Left colon (tissue), 2 donors: ENCODE measurements at places on chromosomes 12 and 14. TPM values are rescaled to one million over a fixed set of nuclear protein-coding genes. Genes with fewer than 3 reads are reported as not detected.

The PIGH gene
- total RNA-seq = 14.3 TPM

The APOF gene
- not detected for total RNA-seq

The PKP2 gene
- 117 TPM for total RNA-seq

The FAM222A gene
- 4.7 TPM for total RNA-seq

The SLC6A12 gene
- 2.3 TPM for total RNA-seq

The SLC5A8 gene
- 0.15 TPM for total RNA-seq

The PARPBP gene
- 7.3 TPM for total RNA-seq

The ANAPC7 gene
- 27.3 TPM for total RNA-seq

The UBR7 gene
- total RNA-seq = 22.9 TPM

The GUCY2C gene
- total RNA-seq = 82.8 TPM

The SLC6A13 gene
- total RNA-seq = not detected

The TNS2 gene
- 35.6 TPM for total RNA-seq

The SRRM4 gene
- not detected for total RNA-seq

The SLC2A14 gene
- total RNA-seq = 0.37 TPM

The MAP3K9 gene
- total RNA-seq = 10.0 TPM

The TSHR gene
- total RNA-seq = 0.22 TPM

The SLC10A1 gene
- total RNA-seq = not detected

The DUSP6 gene
- 58.8 TPM for total RNA-seq

The AICDA gene
- not detected for total RNA-seq

The SERPINA1 gene
- 197 TPM for total RNA-seq

The SMOC1 gene
- 0.89 TPM for total RNA-seq

The CNTN1 gene
- 3.1 TPM for total RNA-seq
